ENCODE measurements at places on chromosomes 1 and 21.

DNA sequence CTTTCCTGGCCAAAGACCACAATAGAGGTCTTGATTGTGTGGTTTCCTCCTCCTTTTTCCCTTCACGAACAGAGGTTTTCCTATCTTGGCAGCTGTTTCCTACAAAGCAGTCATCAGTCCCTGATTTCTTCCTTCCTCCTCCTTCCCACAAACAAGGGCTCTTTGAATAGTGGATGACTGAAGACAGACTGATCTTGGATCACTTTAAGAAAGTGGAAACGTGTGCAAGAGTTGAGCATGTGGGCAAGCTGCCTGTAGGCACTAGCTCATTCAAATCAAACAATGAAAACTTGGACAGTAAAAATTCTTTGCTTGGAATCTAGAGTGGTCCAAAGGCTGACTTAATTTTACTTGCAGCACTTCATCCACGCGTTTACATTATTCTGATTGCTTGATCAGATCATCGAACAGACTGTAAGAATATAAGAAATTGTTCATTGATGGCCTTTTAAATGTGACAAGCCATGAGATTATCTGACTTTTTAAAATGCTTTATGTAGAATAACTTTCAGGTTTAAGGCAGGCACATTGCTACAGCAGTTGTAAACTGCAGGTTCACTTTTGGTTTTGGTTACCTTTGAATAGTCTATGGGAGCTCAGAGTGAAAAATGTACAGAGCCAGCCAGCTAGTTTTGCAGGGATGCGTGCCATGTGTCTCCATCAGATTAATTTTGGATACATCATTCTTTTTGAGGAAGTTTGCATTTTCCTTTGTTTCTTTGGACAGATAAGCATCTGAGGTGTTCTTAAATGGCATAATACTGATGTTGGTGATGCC is 34.4 kb downstream of the ADGRL2 start:
- DNase-seq, result no peak

GRCh38 chr1:70922196-70922595 is 125.4 kb downstream of the PTGER3 start:
- no peak for DNase-seq

DNA sequence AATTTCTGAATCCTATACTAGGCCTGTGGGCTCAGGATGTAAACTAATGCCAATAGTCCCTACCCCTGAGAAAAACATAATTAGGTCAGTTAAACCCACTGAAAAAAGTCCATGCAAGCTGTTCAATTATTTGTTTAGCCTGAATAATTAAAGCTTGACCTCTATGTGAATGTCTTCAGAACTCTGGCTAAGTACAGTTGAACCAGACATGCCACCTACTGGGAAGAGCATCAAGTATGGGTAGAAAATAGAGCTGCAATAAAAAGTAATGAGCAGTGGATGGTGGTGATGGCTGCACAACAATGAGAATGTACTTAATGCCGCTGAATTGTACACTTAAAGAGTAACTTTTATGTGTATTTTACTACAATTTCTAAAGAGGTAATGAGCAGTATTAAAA is 23.6 kb upstream of the SLC19A2 start:
- peak; percentile 27 for DNase-seq

GRCh38 chr1:211698161-211699026 is 23.0 kb upstream of the NEK2 start:
- peak; percentile 24 for DNase-seq

DNA sequence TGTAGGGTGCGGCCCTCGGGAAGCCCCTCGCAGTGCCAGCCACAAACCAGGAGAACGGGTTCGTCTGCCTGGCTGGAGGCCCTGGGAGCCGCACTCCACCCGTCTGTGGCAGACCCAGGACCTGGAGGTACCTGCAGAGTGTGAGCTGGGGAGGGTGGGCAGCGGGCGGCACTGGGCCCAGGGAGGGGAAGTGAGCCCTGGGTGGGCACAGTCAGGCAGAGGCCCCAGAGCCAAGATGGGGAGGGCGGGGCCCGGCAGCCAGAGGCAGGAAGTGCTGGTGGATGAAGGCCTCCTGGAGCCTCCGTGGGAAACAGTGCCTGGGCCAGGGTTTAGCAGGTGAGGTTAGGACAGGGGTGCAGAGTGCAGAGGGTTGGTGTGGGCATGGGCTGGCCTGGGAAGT is 4.0 kb upstream of the PEX10 start:
- DNase-seq, result no peak

GRCh38 chr1:6948416-6948815 is 163.2 kb downstream of the CAMTA1 start:
- no peak for DNase-seq

DNA sequence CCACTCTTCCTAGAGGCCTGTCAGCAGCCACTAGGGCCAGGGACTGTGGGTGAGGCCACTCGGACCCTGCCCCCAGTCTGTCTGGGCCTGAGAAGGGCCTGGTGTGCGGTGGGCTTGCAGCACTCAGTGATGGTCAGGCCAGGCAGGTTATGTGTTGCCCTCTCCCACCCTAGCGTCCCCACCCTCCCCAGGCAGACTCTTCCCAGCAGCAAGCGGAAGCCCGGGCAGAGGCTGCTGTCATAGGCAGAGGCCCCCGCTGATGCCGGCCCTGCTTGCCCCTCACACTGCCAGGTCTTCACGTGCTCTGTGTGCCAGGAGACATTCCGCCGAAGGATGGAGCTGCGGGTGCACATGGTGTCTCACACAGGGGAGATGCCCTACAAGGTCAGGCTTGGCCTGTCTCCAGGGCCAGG is 6.6 kb downstream of the ZBTB48 start:
- no peak for DNase-seq

DNA sequence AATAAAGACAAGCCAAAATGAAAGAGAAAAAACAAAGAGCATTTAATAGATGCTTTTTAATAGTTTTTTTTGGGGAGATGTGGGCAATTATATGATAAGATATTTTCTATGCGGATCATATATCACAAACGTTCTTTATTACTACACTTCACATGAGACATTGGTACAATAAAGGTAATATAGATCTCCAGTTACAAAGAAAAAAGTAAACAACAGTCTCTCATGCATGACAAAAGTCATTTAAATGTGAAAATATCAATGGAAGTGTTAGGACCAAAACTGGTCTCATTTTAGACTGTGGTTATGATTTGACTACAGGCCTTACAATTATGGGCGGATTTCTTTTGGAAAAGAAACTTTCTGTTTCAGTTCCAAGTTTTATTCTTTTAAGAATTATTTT is 687.0 kb downstream of the ADGRL2 start:
- DNase-seq, result no peak

GRCh38 chr1:193971595-193971994 is 785.2 kb upstream of the B3GALT2 start:
- no peak for DNase-seq

- DNase-seq, result no peak
These were observed 49.5 kb downstream of the FASLG start for GRCh38 chr1:172708452-172708851.

DNA sequence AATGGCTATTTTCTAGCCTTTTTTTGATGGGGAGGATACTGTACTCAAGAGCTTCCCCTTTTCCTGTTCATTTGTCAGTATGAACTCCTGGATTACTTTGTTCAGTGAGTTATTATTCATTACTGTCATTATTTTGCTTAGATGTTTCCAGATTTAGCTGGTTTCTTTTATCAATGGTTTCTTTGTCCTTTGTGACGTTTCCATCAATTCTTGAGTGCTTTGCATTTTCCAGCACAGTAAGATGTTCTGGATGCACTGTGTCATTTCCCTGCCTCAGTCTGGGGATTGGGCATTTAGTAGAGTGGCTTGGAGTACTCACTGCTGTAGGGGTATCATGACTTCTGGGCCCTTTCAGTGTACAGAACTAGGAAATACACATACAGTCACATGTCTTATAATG is 34.2 kb downstream of the MRPS6 start:
- DNase-seq, result no peak

- DNase-seq, result no peak
These were observed 11.4 kb downstream of the RNF220 start for GRCh38 chr1:44416408-44416807.

DNA sequence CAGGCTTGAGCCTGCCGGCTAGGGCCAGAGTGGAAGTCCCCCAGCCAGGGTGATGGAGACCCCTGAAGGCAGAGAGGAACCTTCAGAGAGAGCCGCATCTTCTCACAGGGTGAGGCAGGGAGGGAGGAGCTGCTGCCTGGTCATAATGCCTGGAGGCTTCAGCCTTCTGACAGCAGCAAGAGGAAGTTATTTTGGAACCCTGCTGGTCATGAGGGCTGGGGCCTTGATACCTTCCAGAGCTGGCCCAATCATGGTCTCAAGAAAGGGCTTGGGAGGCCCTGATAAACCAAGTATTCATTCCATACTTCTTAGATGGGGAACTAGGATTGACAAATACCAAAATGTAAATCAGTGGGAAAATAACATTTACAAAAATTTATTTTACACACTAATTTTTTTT is 26.6 kb upstream of the MPZL1 start:
- DNase-seq, result no peak

- no peak for DNase-seq
These were observed 25.5 kb downstream of the TNR start for GRCh38 chr1:175717610-175718540.

DNA sequence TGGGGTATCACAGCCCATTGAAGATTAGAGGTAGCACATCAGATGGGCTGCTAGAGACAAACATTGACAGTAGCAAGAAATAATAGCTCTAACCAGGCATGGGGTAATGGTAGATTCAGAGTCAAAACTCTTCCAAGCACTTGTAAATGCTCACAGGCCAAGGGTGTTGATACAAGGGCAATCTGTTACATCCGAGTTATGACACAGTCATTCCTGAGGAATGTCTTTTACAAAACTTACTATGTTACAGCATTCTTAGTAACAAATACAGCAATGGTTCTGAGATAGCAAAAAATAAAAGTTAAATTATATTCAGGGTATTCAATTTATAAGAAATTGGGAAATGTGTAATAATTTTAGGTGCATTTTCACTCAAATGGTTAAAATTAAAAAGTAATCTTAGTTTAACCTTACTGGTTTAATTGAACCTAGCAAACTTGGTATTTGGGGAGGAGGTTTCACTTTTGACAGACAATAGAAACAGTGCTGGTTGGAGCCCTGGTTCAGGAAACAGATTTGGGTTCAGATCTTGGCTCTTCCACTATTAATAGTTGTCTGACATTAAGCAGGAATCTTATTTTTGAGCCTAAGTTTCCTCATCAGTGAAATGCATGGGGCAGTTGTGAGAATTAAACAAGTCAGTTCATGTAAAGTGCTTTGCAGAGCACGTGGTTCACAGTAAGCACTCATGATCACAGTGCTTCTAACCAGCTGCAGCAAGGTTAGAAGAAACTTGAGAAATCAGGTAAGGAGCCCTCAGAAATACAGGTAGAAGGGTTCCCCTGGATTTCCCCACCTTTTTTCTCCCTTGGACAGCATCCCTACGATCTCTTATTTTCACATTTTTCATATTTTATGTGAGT is 4.4 kb downstream of the ST3GAL3 start:
- DNase-seq, result no peak

GRCh38 chr1:51675177-51675780 is 58.4 kb downstream of the OSBPL9 start:
- no peak for DNase-seq

GRCh38 chr1:234926264-234926558 is 202.4 kb downstream of the TOMM20 start:
- no peak for DNase-seq

- no peak for DNase-seq
These were observed 100.8 kb downstream of the RRAGC start for GRCh38 chr1:38758820-38759219.

DNA sequence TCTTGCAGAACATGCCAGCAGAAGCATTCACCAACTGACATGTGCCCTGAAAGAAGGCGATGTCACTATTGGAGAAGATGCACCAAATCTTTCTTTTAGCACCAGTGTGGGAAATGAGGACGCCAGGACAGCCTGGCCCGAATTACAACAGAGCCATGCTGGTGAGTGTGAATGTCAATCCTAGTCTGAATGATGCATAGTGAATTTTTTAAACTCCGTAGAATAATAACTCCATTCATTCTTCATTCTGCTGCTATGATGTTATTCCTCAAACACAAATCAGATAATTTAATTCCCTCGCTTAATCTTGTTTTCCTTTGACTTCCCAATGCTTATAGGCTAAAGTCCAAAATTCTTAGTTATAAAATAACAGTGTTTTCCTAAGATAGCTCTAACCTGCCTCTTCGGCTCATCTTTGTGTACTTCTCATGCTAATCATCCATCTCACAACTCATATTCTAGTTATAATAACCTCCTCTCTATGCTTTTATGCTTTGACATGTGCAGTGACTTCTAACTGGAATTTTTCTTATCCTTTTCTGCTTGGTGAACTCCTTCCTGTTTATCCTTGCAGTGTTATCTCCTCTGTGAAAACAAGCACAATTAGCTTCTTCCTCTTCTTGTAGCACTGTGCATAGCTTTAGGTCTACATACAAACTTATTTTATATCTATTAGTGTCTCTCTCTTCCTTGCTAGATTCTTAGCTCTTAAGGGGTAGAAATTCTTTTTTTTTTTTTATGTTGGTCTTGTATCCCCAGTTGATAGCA is 14.4 kb downstream of the SDCCAG8 start:
- DNase-seq, result no peak

DNA sequence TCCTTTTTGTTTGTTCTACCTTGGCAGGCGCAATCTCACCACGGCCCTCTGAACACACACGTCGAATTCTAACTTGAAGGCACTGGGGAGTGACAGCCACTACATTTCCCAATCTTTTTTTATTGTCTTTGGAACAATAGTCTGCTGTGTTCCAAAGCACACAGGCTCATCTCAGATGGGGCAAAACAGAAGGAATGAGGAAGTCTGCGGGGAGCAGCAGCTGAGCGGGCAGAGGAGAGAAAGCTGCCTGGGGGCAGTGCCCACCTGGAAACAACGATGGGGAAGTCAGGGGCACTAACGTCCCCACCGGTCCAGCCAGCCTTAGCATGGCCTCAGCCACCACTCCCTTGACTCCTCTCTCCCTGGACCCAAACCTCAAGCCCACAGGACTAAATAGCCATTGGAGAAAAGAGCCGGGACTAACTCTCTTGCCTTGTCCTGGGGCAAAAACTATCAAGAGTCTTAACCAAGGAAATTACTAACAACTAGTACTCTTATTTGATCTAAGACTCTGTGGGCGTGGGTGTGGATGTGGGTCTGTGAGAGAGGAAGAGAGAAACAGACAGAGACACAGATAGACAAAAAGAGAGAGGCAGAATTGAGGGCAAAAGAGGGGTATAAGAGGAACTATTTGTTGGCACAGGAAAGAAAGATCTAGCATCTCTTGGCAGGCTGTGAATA is 34.2 kb downstream of the SYF2 start:
- DNase-seq, result no peak

DNA sequence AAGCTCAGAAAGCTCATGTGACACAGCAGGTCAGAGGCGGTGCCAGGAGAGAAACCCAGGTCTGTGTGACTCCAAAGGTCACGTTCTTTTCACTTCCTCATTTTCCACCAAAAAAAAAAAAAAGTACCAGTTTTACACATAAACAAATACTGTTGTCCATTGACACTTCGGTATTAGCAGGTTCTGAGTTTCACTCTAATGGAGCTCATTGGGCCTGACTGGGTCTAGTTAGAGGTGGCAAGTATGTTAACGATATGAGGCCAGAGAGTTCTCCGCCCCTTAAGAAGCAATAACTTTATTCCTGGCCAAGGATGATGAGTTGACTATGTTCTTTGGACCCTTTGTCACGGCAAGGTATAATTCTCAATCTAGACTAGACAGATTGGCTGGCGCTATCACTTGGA is 30.0 kb upstream of the SDE2 start:
- no peak for DNase-seq

- DNase-seq, result no peak
These were observed 608.5 kb downstream of the SMYD3 start for GRCh38 chr1:245898581-245898980.

GRCh38 chr1:202013603-202014002 is 3.2 kb downstream of the ELF3 start:
- no peak for DNase-seq

Data from NCI-H2081 treated with DMSO at 0.1 percent for 48 hours (cell line).